A673 (cell line): ENCODE measurements at places on chromosomes 16 and 17. TPM values are rescaled to one million over a fixed set of nuclear protein-coding genes. Genes with fewer than 3 reads are reported as not detected.
A peak's percentile ranks its signal among the peaks of the same experiment; 100 is the strongest.

The TAX1BP3 gene
- 79.0 and 92.5 TPM in 2 replicates for total RNA-seq

DNA sequence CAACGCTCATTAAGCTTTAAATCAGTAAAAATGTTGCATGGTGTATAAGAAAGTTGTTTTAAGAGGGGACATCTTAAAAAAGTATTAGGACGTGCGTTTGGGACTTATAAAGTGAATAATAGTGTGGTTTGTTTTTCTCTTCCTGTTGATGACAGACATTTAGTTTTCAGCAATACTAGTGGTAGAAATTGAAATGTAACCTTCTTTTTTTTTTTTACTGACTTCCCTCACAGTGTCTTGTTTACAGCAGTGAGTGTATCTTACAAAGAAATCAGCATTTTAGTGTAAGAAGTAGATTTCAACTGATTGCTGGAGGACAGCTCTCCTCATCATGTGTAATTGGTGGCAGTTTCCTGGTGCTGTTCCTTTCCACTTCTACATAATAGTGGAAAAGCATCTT, 39.6 kb downstream of the CYLD start:
- DNase-seq = no peak

- DNase-seq = no peak
Observed at GRCh38 chr17:12438212-12438611, 227.5 kb upstream of the MYOCD start.

- DNase-seq = no peak
Observed at GRCh38 chr17:81325714-81326358, 30.7 kb upstream of the SLC38A10 start.

GRCh38 chr16:84541999-84542817, 37.7 kb upstream of the MEAK7 start:
- DNase-seq = no peak

- DNase-seq = no peak
Observed at GRCh38 chr17:81366648-81367047, 28.6 kb upstream of the BAHCC1 start.

- peak; percentile 97 for DNase-seq
Observed at GRCh38 chr16:54286366-54287130, at the start of gene IRX3. TSS of gene IRX3 (minus strand) at chr16:54286787. CDS start at chr16:54286050, 737 bp downstream.

The RABEP2 gene
- 15.4 and 17.6 TPM in 2 replicates for total RNA-seq

DNA sequence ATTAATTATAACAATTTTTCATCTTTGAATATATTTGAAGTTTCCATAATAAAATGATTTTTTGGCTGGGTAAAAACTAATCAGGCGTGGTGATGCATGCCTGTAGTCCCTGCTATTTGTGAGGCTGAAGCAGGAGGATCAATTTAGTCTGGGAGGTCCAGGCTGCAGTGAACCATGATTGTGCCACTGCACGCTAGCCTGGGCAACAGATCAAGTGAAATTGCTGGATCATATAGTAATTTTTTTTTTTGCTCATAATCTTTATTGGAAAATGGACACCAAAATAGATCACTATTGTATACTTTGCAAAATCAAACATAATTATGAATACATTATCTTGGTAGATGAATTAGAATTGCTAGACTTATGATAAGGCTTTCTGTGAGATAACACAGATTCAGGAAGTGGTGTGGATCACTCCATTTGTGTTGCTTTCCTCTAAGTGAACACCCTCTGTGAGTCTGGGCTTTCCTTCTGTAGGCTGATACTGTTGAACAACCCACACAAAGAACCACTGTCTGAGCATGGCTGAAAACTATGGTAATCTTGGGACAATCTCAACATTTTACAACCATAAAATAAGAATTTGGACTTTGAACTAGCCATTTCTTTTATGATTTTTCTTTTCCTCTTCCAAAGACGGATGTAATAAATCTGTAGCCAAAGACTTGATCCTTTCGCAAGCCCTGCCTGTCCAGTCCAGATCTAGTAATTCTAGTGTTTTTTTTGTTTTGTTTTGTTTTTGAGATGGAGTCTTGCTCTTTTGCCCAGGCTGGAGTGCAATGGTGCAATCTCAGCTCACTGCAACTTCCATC, 5.6 kb upstream of the ST3GAL2 start:
- no peak for DNase-seq

GRCh38 chr16:86476956-86477534, 33.3 kb upstream of the FOXF1 start:
- no peak for DNase-seq

DNA sequence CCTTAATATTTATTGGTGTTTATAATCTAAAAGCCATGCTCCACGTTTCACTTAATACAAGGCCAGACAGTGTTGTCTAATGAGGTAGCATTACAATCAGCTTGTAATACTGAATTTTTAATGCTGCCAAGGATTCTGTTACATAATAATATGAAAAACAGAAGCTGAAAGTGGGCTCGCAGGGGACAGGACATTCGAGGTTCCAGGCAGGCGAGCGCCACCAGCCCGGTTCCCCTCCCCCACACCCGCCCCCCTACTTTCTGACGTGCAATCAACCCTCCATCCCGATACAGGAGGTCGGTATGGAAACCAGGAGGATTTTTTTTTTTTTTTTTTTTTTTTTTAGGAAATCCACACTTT, 6.2 kb upstream of the ZFHX3 start:
- no peak for DNase-seq

GRCh38 chr17:42313773-42314566, 25.7 kb downstream of the STAT5A start:
- no peak for DNase-seq

DNA sequence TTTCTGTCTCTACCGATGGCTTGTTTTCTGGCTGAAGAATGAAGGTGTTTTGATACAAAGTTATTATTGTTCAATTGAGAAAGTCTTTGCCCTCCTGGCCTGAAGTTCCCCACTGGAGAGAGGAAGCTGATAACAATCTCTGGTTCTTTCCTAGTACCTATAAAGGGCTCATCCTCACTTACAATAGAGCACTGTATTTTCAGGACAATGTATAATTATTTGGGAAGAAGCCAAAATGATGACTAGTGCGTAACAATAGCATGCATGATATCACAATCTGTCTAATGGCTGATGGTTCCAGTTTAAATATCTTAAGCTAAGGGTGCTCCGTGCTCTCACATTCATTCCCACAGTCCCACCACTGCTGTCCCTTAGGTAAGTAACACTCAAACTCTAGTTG, 230.7 kb downstream of the IRX3 start:
- no peak for DNase-seq

The SECTM1 gene
- total RNA-seq = 1.4 and 2.8 TPM in 2 replicates

The WFIKKN2 gene
- total RNA-seq = not detected in 2 replicates

DNA sequence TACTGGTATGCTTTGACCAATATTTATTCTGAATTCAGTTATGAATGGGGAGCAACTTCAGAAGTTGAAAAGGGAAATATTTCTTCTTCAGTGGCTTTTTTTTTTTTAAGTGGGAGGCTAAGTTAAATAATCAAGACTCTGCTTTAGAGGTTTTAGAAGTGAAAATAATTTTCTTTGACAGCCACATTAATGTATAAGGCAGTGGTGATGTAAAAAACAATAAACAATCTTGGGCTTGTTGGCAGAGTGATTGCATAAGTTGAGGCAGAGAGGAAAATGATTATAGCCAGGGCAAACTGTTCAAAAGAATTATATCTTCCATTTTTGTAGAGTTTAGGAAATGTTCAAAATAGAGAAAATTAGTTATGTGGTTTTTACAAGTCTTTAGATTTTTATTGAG, 5.4 kb upstream of the KRT12 start:
- no peak for DNase-seq

The NACA2 gene
- total RNA-seq = 0.42 TPM in 1 of 2 replicates, not detected in the other

The TBC1D3E gene
- total RNA-seq = not detected in 2 replicates

DNA sequence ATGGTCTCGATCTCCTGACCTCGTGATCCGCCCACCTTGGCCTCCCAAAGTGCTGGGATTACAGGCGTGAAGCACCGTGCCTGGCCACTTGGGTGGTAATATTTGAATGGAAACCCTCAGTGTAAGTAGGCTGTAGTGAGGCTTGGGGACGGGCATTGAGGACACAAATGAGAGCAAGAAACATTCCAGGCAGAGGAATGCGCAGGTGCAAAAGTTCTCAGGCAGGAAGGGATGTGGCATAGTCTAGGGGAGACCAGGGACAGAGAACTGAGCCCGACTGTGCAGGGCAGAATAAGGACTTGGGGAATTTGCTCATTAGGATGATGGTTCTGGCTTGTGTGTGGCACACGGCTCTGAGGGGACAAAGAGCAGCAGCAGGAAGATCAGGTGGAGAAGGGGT, 54.8 kb downstream of the GRB2 start:
- DNase-seq = no peak

DNA sequence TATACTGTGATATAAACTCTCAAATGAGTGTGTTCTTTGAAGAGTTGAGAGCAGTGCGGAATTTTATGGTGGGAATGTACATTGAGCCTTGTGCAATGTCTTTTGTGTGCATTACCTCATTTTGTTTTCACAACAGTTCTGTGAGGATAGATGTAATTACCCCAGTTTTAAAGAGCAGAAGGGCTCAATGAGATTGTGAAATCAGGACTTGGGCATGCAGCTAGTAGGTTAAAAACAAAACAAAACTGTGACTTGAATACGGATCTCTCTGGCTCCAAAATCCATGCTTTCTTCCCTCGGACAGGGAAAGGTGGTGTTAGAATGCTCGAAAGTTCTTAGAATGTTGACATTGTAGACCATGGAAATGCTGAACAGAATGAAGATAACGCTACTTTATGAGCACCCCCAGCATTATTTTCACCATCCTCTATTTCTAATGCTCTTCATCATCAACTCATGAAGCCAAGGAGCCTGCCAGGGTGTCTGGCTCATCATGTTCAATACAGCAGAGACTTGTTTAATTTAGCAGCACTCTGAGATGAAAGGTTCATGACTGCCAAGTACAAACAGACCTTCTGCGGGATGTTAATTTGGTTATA, 17.1 kb downstream of the MRTFB start:
- peak; percentile 25 for DNase-seq

DNA sequence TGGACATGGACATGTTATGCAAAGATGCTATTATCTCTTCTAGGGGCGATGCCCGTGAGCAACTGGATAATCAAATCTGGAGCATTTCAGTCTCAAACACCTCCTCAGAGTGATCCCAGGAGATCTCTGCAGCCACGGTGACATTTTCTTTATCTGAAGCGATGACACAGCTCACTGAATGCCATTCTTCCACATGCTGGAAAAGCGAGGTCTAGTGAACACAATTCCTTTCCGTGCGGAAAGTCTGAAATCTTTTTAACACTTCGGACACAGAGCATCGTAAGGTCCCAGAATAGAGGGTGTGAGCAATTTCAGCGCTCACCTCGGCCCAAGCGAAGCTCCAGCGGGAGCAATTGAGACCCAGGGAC, 531 bp upstream of the HASPIN start:
- no peak for DNase-seq

DNA sequence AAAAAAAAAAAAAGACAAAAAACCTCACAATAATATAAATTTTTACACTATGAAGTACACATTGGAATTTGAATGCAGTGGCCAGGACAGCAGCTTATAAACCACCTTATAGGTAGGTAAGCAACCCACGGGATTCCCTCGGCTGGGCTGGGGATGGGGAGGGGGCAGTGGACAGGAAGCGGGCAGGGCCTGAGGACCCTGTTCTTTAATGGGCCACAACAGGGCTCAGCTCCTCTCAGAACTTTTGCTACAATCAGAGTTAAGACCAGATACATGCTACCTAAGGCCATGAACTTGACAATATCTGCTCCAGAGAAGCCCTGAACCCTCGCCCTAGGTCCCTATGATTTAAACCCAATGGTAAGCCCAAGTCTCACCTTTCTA, 25.1 kb downstream of the STAT5A start:
- no peak for DNase-seq

The APOBR gene
- not detected in 2 replicates for total RNA-seq

DNA sequence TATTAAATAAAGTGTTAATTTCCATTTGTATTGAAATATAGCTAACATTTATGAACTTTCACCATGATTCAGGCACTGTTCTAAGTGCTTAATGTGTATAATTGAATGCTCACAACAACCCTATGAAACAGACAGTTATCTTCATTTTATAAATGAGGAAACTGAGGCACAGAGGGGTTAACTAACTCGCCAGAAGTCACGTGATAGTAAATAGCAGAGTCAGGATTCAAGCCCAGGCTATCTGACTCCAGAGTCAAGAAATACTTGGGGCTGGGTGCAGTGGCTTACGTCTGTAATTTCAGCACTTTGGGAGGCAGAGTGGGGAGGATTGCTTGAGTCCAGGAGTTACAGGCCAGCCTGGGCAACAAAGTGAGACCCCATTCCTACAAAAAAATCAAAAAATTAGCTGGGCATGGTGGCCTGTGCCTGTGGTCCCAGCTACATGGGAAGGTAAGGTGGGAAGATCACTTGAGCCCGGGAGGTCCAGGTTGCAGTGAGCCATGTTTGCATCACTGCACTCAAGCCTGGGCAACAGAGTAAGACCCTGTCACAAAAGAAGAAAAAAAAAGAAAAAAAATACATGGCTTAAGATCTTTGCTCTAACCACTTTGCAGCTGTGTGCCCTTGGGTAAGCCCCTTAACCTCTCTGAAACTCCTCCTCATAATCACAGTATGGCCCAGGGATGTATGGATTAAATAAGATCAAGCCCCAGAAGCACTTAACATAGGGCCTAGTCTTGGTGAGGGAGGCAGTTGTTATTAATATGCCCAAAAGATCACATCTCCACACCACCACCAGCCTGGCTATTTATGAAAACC, 29.0 kb downstream of the WSB1 start:
- no peak for DNase-seq

- DNase-seq = no peak
Observed at GRCh38 chr16:30459456-30459855, 13.1 kb upstream of the ITGAL start.

DNA sequence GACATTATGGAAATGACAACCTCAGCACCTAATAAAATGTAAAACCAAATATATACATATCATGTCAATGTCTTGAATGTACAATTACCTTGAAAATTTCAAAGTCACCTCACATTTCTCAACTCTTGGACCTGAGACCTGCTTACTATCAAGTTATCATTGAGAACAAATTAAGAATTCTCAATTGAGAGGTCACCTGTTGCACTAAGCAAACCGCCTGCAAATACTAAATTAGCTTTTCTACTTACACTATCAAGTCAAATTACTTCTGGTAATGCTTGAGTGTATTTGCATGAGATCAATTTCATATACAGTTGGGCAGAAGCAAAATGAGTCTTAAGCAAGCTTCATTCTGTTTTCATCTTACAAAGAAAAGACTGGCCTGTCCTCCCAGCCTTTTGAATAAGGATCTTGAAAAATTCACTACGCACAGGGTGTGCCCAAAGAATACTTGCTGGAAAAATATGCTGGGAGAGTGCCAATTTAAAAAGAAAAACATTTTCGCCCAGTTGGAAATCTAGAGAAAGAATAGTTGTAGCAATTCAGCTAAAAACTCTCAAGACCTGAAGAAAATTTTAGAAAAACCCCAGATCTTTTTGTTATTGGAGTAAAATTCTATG, 35.7 kb downstream of the KANSL1 start:
- no peak for DNase-seq

GRCh38 chr17:78822552-78822951, 18.1 kb downstream of the USP36 start:
- DNase-seq = no peak
